HAP-1 (cell line): ENCODE measurements at places on chromosomes 13 and 19.

- DNase-seq: no peak
Observed at GRCh38 chr13:73210218-73210883, 151.5 kb downstream of the KLF5 start.

DNA sequence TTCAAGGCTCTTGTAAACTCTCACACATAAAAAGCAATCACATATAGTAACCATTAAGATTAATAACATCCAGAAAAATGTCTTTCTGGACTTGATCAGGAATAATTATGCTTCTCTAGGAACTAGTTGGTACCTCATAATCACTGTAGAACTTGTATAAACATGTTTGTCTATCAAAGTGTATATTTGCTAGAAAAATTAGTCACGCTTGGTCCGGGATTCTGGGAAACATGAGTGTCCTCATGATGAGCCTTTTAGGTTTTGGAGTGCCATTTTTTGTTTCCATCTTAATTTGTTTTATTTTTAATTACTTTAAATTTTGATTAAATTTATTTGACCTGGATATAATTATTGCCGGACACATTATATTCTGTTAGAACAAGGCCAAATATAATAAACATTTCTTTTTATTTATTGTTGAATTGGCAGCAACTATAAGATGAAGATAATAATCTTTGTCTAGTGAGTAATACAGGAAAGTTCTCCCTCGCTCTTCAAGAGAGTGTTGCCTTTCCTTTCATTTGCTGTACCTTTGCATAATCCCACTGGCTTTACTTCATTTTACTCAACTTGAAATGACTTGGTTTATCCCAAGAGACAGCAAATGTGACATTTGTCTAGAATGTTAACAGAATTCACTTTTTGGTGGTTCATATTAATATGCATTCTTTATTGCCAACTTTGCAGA lies 207.0 kb downstream of the NALCN start:
- DNase-seq: no peak

DNA sequence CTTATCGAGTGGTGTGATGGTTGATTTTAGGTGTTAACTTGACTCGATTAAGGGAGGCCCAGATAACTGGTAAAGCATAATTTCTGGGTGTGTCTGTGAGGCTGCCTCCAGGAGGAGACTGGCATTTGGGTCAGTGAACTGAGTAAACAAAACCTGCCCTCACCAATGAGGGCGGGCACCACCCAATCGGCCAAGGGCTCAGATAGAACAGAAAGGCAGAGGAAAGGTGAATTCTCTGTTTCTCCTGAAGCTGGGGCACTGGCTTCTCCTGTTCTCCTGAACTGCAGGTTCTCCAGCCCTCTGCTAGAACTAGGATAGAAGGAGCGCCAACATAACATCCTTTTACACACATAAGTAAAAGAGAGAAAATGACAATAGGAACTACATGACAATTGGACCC lies 35.1 kb downstream of the ESD start:
- no peak for DNase-seq

DNA sequence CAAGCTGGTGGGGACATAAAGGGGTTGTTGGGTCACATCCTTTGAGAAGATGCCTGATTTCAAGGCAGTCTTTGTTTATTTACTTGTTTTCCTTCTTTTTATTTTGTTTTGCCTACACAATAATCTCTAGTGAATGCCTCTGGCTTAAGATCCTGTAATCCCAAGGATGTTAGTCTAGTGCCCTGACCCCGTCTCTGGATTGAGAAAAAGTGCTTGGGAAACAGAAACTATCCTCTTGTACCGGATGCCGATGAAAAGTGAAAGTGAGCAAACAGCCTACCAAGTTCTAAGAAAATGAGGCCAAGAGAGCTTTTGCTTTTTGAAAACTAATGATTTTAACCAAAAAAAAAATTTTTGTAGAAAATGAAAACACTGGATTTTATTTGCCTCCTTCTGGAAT lies 42.1 kb upstream of the C1QTNF9 start:
- DNase-seq: no peak
